ELR (cell line): ENCODE measurements at places on chromosomes 6 and 20.

- DNase-seq, result peak; percentile 82
Measured at GRCh38 chr20:3204124-3204794, at the start of gene DDRGK1. DDRGK1 (minus strand) TSS chr20:3204682; CDS start chr20:3204627, 55 bp downstream.

GRCh38 chr6:89270951-89271721 lies 44.0 kb downstream of the GABRR2 start:
- no peak for DNase-seq

- DNase-seq, result no peak
Measured at GRCh38 chr6:138996524-138996923, 8.5 kb upstream of the REPS1 start.

GRCh38 chr6:20630617-20631548 lies 96.6 kb downstream of the CDKAL1 start:
- no peak for DNase-seq

- DNase-seq, result no peak
Measured at GRCh38 chr6:4485735-4486134, 290.5 kb upstream of the CDYL start.

DNA sequence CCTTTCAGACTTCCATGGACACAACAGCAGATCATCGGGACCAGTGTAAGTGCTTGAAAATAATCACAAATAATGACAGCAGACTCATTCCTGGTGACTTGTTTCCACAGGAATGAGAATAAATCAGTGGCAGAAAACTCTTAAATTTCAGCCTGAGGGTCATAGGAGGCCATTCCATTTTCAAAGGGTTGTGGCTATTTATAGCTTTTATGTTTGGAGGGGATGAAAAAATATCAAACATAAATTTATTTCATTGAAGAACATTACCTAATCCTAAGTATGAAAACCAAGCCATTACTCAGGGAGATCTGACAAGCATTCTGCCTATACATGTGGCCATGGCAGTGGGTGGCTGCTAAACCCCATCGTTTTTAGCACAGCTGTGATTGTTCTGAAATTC lies 173.6 kb upstream of the CNR1 start:
- no peak for DNase-seq

GRCh38 chr20:9608639-9609340 lies 94.4 kb downstream of the LAMP5 start:
- DNase-seq, result no peak

DNA sequence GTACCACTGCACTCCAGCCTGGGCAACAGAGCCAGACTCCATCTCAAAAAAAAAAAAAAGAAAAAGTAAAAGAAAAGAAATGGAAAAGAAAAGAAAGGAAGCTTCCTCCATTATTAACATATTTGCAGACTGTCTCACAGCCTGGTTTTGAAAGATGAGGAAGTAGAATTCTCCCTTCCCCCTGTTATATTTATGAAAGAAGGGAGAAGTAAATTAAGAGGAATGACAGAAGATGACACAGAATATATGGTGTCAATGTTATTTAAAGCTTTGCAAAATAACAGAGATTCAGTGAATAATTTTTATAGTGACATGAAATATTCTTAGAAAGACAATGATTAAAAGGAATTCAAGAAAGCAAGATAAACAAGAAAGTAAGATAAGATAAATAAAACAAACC lies 83.7 kb upstream of the PRSS16 start:
- DNase-seq, result no peak

- DNase-seq, result no peak
Measured at GRCh38 chr6:144149558-144149893, 791 bp upstream of the STX11 start.

- DNase-seq, result peak; percentile 47
Measured at GRCh38 chr6:37525460-37526357, 26.0 kb upstream of the CCDC167 start.

DNA sequence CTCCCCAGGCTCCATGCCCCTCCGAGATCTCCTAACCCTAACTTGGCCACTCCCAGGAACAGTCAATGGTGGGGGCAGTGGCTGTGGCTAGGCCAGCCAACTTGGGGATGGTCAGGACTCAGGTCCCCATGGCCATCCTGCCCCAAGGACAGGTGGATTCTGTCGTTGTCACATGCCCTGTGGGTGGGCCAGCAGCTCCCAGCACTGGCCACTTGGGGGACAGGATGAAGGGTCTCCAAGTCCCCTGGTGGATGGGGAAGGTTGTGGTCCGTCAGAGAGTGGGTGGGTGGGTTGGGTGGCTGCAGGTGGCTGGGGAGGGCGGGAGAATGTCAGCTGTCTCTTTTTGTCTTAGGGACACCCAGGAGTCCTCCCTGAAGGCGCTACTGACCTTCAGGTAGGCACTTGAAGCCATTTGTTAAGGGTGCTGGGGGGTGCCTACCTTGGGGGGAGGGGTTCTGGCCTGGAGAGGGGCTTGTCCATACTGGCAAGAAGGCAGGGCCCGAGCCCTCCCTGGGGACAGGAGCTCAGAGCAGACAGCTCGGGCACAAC lies 5.5 kb downstream of the COL9A3 start:
- no peak for DNase-seq

GRCh38 chr20:25280574-25281535 lies 33.0 kb downstream of the PYGB start:
- no peak for DNase-seq

DNA sequence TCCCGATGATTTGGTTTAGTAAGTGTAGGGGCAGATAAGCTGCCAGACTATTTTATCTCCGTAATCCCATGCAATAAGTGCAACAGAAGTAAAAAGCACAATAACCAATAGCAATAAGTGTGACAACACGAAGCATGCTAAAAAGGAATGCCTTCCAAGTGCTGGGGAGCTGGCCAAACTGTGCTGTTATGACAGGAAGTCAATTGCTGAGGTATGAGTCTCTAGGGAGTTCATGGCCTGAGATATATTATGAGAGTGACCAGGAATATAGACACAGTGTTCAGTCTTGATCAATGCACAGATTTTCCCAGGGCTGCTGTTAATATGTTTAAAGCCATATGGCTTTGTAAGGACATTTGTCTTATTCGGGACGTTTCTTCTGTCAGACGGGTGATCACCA lies 10.5 kb upstream of the ANGPT4 start:
- no peak for DNase-seq

GRCh38 chr20:7828437-7828836 lies 111.8 kb downstream of the HAO1 start:
- no peak for DNase-seq

GRCh38 chr6:52019092-52019491 lies 68.3 kb downstream of the PKHD1 start:
- DNase-seq, result no peak

- no peak for DNase-seq
Measured at GRCh38 chr20:40770564-40771307, 81.7 kb upstream of the MAFB start.

DNA sequence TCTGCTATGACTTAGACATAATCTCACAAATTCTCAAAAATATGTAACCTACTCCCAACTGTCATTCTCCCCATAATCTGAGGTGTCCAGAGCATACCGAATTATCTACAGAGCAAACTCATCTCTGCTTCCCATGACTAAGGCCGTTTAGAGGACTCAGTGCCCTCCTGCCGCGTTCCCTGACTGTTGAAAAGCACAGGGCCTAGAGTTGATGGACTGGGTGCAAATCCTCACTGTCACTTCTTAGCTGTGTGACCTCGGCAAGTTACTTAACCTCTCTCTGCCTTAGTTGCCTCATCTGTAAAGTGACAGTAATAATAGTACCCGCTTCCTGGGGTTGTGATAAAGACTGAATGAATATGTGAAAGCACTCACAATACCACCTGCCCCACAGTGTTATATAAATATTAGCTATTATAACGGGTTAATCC lies 4.7 kb upstream of the TUBB2A start:
- DNase-seq, result peak; percentile 56

GRCh38 chr6:165939601-165940290 lies 227.9 kb downstream of the TBXT start:
- no peak for DNase-seq

DNA sequence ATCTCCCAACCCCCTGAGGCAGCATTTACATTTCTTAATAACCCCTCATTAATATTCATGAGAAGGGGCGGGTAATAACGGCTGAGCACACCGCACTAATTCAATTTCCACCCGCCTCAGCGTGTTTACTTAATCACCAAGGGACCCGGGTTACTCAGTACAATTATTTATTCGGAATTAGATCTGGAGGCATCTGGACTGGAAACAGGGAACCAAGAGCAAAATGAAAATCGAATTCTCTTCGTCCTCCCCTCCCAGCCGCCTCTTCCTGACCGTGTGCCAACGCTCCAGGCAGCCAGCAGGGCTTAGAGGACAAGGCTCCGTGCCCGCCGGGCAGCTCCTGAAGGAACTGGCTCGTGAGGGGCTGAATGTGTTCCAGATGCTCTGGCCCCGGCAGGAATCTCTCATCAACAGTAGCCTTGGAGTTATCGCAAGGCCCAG lies 23.5 kb upstream of the CTNNBL1 start:
- peak; percentile 11 for DNase-seq

DNA sequence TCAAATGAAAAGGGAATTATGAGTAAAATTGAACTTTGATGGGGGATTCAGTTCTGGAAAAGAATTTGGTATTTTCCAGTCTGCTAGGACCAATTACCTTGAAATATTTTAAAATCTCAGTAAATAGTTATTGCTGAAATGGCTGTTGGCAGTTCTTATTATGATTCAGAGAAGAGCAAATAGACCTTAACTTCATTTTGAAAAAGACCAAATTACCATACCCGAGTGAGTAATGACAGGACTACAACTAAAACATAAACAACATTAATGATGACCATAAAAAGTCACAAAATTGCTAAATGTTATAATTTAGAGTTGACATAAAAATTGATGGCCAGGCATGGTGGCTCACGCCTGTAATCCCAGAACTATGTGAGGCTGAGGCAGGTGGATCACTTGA lies 21.7 kb downstream of the TRIM38 start:
- no peak for DNase-seq

GRCh38 chr6:166619912-166620311 lies 7.1 kb downstream of the RPS6KA2 start:
- peak; percentile 55 for DNase-seq

DNA sequence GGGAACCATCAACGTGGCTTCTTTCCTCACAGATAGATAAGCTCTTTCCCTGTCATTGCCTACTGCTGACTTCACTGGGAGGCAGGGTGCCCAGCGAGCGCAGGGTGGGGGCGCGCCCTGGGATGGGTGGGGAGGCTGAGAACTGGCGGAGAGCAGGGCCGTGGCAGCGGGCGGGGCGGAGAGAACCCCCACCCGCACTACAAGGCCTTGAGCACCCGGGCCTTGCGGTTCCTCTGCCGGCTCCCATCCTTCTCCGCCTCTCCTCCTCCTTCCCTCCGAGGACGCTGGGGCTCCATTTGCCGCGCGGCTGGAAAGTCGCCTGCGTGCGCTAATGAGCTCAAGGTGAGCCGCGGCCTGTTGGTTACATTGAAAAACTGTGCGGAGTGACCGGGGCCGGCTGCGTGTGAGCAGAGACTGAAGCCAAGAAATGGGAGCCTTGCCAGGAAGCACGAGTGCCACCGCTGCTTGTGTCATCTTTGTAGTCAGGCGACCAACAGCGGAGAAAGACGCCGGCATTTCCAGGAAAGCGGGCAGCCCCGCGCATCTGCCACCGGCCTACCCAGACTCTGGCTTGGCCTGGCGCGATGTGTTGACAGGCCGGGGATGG lies 963.5 kb upstream of the SLC35B3 start:
- DNase-seq, result no peak

DNA sequence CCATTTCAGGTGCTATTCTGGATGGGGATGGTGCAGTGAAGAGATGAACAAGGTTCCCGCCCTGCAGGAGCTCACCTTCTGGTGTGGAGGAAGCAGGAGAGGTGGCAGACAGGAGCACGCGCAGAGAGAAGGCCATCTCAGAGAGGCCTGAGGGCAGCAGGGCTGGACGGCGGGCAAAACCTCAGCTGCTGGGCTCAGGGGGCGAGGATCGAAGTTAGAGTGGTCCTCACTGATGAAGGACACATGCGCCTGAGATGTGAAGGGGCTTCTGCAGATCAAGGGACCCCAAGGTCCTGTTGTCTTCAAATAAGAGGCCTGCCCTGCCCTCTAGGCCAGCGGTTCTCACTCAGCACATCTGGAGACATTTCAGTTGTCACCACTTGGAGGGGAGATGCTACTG lies 198.4 kb upstream of the PMEPA1 start:
- no peak for DNase-seq

- DNase-seq, result peak; percentile 23
Measured at GRCh38 chr6:85672623-85673022, 29.9 kb upstream of the SYNCRIP start.

GRCh38 chr20:56736285-56736857 lies 107.3 kb downstream of the TFAP2C start:
- DNase-seq, result no peak

DNA sequence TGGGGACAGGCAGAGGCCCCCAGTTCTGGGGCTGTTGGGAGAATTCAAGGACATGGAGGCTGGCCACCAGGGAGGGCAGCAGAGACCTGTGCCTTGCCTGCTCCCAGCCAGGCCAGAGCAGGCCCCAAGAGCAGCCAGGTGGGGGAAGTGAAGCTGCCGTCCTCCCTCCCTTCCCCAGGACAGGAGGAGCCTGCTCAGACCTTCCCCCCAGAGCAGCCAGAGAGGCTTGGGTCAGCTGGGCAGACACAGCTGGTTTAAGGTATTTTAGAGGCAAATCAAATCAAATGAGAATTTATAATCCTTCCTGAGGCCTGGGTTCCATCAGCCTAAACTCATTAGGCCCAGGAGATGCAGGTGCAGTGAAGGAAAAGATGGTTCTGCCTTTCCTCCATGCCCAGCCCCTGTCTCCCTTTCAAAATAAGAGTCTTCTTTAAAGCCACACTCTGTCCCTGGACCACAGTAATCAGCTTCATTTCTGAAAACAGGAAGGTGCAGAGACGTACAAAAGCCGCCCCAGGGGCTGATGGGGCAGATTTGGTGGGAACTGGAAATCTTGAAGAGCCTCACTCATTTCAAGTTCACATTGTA lies 21.7 kb downstream of the BMP7 start:
- DNase-seq, result no peak

DNA sequence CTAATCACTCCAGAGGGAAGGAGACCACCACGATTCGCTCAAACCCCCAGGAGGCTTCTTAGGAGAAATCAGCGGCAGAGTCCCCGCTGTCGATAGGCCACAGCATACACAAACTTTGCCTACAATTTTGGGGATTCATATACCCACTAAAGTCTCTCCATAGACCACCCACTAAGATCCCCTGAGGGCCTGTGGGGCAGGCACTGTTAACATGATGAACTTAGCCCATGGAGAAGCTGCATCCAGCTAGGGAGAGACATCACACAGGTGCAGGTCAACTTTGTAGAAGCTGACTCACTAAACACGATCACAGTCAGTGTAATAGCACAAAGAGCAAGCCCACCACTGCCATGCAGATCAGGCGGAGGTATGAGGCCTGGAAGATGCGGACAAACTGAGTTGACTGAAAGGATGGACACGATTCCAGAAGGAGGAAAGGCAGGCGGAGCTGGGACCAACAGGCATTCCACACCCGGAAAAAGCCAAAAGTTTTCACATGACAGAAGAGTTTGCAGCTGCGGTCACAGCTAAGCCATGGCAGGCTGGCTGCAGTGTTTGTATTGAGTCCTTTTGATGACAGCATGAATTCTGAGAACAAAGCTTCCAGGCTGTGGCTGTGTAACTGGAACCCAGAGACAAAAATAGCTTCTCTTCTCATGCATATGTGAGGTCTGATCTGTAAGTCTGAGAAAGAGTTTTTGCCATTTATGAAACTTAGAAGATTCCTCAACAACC lies 75.7 kb upstream of the QKI start:
- DNase-seq, result no peak
